Heart left ventricle (tissue), 16 donors: ENCODE measurements at places on chromosomes 5 and 9. TPM values are rescaled to one million over a fixed set of nuclear protein-coding genes. Genes with fewer than 3 reads are reported as not detected.
A peak's percentile ranks its signal among the peaks of the same experiment; 100 is the strongest.

DNA sequence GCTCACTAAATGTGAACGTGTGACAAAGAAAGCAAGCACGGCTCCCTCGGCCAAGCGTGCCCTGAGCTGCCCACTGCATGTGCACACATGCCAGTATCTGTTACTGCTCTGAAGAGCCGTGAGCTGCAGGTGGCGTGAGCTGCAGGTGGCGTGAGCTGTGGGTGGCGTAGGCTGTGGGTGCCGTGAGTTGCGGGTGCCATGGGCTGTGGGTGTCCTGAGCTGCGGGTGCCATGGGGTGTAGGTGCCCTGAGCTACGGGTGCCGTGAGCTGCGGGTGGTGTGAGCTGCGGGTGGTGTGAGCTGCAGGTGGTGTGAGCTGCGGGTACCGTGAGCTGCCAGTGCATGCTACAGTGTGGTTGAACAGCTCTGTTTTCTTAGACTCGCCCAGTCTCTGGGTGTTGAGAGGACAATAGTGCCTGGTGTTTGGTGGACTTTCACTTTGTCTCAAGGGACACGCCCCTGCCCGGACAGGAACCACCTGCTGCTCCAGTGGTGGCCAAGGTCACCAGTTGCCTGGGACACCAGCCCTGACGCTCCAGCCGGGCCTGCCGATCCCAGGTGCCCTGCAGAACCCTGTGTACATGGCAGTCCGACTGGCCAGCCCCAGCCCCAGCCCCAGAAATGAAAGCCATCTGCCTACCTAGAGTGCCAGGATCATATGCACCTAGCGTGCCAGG is 6.7 kb downstream of the CCDC187 start:
- DNase-seq: peak; percentile 56

GRCh38 chr9:129483415-129484351 is 137.2 kb downstream of the C9orf50 start:
- DNase-seq: peak; percentile 94

- DNase-seq: peak; percentile 54
Observed at GRCh38 chr5:963673-964531, 44.7 kb upstream of the NKD2 start.

SPATA31E1 gene
- not detected for polyA plus RNA-seq

GRCh38 chr5:85278193-85278592 is 893.5 kb upstream of the EDIL3 start:
- no peak for DNase-seq
